ENCODE measurements at places on chromosomes 5 and 9.

DNA sequence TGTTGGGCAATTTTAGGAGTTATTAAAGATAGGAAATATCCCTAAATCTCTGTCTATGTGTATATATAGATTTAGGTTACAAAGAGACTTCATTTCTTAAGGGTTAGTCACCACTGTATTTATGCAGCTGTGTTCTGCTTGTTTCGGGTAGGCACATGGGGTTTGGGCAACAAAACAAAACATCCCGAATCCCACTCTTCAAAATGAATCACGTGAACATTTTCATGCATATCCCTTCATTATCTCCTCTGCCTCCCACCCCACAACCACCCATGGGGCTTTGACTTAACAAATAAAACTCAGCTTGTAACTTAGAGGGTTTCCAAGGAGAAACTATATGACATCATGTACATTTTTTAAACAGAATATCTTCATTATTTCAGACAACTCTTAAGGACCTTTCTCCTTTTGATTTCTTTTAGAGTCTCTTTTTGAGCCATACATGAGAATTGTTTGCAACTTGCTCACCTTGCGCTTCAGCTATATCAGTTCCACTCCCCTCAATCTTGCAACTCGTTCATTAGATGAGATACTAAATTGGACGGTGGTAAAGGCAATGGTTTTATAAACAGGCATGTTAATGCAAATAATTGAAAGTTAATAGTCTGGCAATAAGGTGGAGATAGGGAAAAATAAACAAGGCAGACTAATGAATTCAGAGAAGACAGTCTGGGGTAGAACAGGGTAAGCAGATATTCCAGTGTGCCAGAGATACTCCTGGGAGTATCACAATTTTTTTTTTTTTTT, 136.7 kb downstream of the CD180 start:
- no peak for DNase-seq

DNA sequence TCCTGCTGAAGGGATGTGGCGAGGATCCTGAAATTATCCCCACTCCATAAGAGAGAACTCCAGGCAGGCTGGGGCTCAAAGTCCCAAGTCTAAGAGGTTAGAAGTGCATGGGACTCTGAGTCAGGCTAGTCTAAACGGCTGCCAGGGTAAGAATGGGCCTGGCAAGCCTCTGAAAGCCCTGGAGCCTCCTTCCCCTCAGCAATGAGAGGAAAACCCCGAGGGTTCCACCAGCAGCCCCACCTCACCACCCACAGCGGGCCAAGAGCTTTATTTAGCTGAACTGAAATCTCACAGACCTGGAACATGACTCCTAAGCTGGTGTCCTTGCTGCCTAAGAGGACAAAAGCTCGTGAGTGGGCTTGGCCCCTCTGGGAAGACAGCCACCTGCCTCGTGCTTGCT, 135.5 kb downstream of the SEC61B start:
- DNase-seq = no peak

DNA sequence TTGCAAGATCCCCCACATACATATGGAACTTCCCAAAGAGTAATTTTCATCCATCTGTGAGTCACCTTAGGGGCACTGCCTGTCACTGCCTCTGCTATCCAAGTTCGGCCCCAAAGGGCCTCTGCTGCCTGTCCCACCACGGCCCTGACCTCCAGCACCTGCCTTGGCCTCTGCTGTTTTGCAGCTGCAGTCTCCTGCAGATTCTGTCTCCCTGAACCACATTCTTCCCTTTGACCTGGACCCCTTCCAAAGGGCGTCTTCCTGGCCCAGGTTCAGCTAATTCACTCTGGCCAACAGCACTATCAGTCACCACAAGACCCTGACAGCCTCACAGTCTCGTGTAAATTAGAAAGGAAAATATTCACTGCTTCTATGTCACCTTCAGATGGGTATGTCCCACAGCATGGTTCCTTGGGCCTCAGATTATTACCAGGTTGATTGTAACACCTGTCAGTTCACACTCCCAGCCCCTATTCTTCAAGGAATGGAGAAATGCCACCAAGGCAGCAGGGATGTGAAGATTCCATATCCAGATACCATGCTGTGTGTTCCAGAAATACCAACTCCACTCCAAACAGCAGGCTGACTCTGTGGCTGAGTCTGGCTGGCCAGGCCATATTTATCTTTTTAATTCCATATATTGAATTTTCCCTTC, 479.3 kb downstream of the ARHGEF28 start:
- DNase-seq = no peak

GRCh38 chr5:56745864-56746263, 69.5 kb upstream of the MAP3K1 start:
- peak; percentile 13 for DNase-seq

- DNase-seq = no peak
Observed at GRCh38 chr5:1330847-1331831, 13.8 kb downstream of the CLPTM1L start.

DNA sequence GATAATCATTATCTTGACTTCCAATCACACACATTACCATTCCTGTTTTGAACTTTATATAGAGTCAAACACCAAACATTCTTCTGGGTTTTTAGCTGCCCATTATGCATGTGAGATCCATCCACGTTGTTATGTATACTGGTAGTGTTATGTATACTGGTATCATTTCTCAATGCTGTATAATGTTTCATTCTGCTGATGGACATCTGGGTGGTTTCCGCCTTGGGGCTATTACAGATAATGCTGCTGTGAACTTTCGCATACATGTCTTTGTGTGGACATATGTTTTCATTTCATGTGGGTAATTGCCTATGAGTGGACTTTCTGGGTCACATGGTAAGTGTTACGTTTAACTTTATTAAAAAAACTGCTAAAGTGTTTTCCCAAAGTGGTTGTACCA, 217.8 kb upstream of the EFNA5 start:
- no peak for DNase-seq

- DNase-seq = no peak
Observed at GRCh38 chr9:19650312-19650711, 138.5 kb downstream of the SLC24A2 start.

DNA sequence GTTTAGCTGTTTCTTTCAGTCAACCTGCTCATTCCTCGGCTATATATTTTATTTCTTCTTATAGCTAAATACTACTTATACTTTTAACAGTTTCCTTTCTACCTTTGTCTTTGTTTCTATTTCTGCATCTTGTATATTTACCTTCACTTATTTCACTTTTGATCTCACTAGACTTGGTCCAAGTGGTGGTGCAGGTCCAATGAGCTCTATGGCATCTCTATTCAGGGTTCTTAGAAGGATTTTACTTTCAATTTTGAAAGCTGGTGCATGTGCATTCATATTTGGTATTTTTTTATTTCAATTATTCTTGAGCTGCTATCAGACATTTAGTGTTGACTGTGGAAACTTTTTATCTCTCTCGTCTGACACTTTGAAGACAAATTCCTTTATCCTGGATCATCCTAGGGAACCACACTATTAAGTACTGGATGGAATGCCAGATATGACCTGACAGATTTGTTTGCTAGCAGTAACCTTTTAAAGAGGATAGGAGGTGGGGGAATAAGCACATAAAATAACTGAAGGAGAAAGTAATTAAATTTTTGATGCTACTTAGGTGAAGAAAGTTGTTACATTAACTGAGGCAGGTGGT, 123.1 kb upstream of the PJA2 start:
- no peak for DNase-seq

- DNase-seq = no peak
Observed at GRCh38 chr9:75962662-75963036, 72.2 kb downstream of the PCSK5 start.

GRCh38 chr9:38181232-38181631, 112.2 kb upstream of the SHB start:
- no peak for DNase-seq

DNA sequence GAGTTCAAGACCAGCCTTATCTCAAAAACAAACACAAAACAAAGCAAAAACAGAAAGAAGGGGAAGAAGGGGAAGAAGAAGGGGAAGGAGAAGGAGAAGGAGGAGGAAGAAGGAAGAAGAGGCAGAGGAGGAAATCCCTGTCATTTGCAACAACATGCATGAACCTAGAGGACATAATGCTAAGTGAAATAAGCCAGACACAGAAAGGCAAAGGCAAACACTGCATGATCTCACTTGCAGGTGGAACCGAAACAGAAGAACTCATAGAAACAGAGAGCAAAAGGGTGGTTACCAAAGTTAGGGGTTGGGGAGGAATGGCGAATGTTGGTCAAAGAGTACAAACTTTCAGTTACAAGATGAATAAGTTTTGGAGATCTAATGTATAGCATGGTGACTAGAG, 135.4 kb downstream of the UGCG start:
- no peak for DNase-seq

DNA sequence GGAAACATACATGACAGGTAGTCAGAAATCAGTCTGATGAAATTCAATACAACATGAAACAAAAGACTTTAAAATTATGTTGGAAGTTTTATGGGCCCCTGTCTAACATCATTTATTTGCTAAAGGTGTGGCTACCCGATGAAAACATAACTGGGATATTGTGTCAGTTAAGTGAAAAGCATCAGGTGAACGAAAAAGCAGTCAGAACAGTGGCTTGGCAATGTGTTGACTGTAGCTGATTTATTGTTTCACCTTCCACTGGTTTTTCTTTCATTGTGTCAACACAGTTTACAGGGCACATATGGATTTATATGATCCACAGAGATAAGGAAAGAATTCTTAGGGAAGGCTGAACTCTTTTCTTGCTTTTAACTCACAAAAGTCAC, 429.6 kb upstream of the ZNF608 start:
- peak; percentile 26 for DNase-seq

DNA sequence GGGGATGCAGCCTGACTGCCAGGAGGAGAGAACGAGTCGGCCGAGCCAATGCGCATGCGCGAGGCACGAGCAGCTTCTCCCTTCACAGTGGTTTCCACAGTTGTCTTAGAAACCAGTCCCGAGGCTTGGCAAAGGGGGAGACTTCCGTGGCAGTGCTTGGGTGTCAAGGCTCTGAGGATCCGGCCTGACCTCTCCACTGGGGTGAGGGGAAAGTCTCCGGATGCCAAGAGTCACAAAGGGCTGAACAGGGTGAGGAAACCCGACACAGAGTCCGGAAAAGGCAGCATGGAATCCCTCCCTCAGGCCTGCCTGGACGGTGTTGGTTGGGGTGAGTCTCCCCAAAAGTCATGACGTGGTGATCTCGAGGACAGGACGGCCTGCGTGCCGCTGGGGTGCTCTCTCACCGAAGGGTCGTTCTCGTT, 475.5 kb downstream of the SPATA31A7 start:
- no peak for DNase-seq

- no peak for DNase-seq
Observed at GRCh38 chr5:31645420-31646081, 6.6 kb downstream of the PDZD2 start.

GRCh38 chr5:78518365-78519197, 130.0 kb downstream of the LHFPL2 start:
- DNase-seq = no peak

GRCh38 chr5:35294976-35295375, 64.7 kb upstream of the PRLR start:
- peak; percentile 51 for DNase-seq
